Mesothelial cell of epicardium (in vitro differentiated cells): ENCODE measurements at places on chromosomes 5 and 9.

DNA sequence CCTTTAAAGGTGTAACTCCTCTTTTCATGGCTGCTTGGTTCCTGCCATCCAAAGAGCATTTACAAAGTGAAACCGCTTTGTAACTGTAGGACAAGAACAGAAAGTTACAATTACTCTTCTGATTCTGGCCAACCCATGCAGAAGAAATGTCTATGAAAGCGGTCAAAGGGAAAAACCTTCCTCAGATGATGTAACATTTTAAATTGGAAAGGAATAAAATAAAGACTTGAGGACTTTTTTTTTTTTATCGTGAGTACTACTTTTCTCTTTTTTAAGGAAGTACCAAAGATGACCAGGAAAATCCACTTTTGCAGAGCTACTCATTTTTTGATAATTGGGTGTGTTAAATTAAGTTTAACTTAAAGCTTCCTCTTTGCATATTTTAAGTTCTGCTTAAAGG lies 13.0 kb upstream of the C9orf72 start:
- DNase-seq: no peak

- no peak for DNase-seq
These were observed 132.4 kb downstream of the HACD4 start for GRCh38 chr9:20898885-20899554.

DNA sequence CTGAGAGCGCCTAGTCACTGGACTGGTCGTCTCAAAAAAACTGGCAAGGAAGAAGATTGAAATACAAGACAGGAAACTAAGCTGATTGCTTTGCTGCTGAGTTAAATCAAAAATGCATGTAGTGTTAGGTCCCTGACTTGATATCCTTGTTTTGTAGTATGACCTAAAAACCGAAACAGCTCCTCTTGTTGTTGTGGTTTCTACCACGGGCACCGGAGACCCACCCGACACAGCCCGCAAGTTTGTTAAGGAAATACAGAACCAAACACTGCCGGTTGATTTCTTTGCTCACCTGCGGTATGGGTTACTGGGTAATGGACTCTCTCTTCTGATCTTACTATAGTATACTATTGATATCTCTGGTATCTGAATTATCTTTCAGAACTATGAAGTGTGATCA lies 4.3 kb downstream of the MTRR start:
- DNase-seq: no peak

- DNase-seq: no peak
These were observed 219.0 kb downstream of the AOPEP start for GRCh38 chr9:94945197-94946144.

DNA sequence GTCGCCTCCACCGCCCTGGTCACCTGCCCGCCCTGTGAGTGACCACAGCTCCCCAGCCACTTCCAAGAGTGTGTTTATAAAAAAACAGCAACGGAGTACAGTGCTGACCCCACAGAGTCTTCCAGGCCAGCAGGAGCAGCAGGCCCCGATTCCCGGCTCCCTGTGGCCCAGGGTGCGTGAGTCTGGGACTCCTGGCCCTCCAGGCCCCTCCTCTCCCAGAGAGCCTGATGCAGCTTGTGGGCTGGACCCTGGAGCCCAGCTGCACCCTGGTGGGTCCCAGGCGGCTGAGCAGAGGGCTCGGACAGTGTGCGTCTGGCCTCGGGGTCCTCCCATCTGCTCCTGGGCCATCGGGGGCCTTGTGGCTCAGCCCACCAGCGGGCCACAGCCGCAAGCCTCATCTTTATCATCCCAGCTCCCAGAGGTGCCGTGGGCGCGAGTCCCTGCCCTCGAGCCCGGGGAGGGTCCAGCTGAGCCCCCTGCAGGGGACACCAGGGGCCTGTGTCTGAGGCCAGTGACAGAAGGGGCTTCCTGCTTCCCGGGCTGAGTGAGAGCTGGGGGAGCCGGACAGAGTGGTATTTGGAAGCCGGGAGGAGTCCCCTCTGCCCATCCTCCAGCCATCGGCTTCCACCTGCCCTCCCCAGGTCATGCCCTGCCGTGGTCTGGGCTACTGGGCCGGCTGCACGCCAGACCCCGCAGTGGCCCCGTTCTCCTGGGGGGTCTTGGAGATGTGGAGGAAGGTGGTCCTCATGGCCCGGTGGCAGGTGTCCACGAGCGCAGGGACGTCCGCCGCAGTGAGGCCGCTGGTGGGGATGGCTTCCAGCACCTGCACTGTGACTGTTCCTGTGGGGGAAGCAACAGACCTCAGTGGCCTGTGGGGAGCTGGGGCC lies 10.6 kb downstream of the EGFL7 start:
- DNase-seq: no peak

GRCh38 chr5:177535125-177535524 lies 18.4 kb upstream of the DDX41 start:
- DNase-seq: no peak

DNA sequence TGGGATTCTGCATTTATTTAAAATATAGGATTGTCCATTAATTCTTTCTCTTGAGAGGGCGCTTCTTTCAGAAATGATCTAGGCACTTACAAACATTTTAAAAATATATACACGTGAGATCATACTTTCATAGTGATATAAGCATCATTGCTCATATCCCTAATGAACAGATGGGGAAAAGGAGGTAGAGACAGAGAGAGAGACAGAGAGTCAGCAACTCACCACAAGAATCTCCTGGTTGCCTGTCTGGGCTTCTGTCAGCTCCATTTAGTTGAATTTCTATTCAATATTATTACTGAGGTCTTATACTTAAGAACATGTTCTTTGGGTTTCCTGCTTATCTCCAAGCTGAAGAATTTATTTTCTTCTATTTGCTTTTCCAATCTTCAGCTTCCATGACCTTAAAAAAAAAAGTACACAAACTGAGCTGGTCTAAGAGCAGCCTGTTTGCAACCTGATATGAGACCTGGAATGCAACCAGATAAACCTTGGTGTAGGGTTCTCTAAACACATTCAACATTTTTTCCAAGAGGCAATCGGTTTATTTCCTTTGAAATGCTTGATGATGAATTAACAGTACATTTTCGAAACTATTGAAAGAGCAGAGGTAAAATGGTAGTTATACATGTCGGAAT lies 51.6 kb upstream of the LIFR start:
- DNase-seq: no peak
